HL-60 (cell line): ENCODE measurements at places on chromosomes 4 and X.

GRCh38 chrX:24372021-24372763 lies 11.8 kb downstream of the SUPT20HL1 start:
- no peak for DNase-seq

GRCh38 chr4:104411502-104411901 lies 83.2 kb downstream of the CXXC4 start:
- DNase-seq, result no peak

DNA sequence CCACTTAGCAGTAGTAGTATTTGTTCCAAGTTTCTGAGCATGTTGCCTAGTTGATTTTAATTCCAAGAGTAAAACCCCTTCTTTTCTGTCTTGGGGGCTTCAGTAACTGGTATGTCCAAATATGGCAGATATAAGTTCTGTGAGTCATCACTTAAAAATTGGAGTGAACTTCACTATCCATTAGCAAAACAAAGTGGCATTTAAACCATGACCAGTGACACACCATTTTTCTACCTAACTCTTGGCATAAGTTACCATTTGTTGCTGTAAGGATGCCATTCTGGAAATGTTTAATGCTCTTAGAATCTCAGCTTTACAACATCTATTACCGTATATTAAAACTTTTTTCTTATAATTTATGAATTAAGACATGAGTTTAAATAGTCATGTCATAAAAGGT lies 102.0 kb downstream of the CBR4 start:
- no peak for DNase-seq

DNA sequence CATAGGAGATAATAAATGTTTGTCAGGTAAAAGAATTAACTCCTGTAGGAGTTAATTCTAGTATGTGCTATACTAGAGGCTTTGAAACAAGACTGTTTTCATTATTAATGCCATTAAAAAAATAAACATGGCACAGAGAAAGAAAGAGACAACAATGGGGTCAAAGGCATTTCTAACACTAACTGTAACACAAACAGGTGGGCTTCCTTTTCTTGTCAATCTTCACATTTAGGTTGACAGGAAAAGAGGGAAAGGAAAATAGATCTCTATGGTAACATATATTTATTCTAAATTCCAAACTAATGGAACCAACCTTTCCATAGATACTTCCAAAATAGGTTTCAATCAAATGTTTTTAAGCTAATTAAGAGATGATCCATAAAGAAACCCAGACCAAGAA lies 9.8 kb downstream of the ANKRD17 start:
- DNase-seq, result no peak

- no peak for DNase-seq
These were observed 14.9 kb upstream of the GLUD2 start for GRCh38 chrX:121032531-121032930.

DNA sequence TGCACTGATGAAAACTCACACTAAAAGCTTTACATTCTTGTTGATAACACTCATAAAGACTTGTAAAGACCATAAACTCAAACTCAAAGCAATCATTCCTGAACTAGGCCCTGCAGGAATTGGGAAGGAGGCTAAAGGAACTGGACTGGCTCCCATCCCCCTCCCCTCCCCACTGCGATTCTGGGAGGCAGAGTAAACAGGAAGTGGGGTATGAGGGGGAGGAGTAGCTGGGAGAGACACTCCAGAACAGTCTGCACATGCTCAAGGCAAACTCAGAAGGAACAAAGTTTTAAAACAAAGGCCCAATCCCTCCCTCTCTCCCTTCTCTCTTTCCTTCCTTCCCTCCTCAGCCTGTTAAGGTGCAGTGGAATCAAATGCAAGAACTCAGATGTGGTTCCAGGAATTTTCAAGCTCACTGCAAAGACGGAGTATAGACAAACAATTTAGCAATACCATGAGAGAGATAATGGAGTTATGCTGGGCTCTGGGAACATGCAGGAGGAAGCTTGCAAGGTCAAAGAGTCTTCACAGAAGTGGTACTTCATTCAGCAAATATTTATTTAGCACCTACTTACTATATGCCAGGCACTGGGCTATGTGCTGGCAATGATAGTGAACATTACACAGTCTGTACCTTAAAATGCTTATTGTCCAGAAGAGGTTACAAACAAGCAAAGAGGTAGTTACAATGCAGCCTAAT lies 15.9 kb downstream of the MID1IP1 start:
- peak; percentile 55 for DNase-seq

DNA sequence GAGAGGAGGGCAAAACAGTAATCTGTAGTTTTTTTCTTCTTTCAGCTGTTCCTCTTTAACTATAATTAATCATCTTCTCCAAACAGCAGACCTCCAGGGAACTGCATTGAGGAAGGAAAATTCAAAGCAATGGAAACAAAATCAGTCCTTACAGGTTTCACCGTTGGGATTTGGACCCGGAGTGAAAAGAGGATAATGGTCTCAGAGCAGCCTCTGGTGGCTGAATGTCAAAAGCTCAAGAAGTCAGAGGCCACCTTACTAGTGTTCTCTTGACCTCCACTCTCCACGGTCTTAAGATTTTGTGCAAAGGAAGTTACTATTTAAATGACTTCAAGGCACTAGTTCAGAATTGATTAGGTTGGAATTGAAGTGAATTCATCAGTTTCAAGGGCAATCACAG lies 16.0 kb upstream of the MID1 start:
- DNase-seq, result no peak

DNA sequence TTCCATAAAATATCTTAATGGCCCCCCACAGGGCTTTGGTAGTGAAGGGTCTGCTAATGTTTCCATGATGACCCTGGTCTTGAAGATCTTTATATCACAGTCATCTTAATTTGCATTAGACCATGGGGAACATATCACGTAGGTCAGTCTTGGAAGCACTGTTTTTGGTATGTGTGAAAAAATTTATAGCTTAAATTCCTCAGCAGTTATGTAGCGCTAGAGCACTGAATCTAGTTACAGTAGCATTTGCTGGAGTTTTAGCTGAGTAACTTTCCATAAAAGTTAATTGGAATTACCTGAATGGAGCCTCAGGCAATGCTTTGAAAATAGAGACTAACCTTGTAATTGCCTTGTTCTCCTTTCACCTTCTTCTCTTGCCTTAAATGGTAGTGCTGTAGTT lies 648.8 kb downstream of the IQCM start:
- DNase-seq, result no peak

DNA sequence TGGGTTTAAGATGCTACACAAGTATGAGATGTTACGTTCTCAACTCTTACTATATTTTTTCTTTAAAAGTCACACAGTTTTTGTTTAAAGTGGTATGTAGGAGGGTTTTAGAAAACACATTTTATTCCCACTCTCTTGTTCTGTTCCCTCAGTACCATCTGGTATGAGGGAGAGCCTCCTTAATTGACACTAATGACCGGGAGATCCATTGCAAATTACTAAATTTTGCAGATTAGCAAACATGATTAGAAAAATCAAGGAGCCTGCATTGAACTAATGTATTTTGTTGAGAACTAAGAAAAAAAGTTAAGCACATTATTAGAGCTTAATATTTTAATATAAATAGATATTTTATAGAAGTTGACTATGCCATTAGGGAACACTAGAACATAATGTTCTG lies 87.3 kb upstream of the UNC5C start:
- no peak for DNase-seq

DNA sequence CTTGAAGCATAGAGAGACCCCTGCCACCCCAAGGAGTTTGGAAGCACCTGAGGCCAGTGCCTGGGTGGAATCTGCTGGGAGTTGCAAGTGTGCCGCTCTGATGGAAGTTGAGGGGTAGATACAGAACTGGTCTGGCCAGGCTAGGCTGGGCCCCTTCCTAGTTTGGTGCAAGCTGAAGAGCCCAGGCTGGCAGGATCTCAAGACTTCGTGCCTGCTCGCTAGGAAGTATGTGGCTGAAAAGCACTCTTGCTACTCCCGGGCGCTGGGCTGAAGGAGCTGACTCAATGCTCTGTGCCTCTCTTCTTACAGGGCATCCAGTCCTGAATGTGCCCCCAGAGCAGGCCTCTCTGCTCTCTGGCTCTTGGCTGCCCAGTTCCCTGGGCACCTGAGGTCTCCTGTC lies 51.7 kb upstream of the PJA1 start:
- DNase-seq, result no peak

DNA sequence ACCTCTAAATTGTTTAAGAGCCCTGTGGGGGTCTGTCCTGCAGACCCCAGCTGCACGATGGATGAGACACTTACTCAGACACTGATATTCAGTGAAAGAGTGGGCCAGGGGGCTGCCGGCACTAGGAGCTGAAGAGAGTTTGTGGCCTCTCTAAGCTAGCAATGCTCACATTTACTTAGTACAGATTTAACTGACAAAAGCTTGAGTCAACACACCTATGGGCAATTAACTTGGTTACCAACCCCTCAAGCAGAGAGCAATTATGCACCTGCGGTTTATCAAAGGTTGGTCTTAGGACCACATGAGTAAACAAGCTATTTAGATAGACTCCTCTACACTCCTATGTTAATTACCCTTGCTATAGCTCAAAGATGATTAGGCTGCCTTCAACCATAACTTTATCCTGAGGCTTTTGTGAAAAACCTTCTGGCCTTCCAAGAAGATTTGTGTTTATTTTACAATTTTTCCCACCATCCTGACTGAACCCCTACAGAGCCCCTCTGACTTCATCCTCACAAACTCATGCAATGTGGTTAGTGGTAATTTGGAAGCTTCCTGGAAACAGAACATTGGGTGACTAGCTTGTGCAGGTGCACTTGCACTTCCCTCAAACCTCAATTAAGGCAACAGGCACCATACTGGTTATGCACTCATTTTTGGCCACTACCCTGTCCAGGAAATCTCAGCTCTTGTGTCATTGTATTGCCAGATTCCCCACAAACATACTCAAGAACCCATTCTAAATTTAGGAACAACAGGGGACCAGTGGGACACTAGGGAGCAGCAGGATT lies 234.4 kb upstream of the ITM2A start:
- no peak for DNase-seq

DNA sequence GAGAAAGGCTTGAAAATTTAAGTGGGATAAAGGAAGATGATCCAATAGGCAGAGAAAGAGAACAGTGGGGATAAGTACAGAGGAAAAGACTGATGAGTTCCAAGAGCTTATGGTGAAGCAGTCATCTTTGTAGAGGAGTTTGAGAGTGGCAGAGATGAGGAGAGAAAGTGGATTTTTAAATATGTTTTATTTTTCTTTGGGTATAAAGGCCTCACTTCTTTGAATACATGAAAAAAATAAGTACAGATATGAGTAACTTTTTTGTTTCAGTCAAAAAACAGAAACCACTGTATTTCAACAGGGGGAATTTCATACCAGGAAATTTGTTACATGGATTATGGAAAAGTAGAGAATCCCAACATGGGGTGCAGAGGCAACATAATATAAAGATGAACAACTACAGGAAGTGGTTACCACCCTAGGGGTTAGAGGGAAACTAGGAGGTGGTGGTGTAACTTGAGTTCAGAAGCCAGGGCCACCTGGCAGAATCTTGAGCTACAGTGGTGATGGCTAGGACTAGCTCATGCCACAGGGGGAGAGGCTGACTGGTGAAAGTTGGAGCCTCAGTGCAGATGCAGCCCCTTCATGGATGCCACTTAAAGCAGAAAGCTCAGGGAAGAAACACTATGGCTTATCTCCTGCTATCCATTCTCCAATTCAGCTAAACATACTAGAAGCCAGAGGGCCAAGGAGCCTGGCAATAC lies 3.4 kb upstream of the CYBB start:
- peak; percentile 74 for DNase-seq

GRCh38 chr4:177519481-177520260 lies 77.4 kb upstream of the AGA start:
- no peak for DNase-seq

GRCh38 chr4:1903035-1903434 lies 31.8 kb downstream of the NSD2 start:
- DNase-seq, result no peak

- no peak for DNase-seq
These were observed 180.5 kb upstream of the RBPJ start for GRCh38 chr4:26140150-26140898.

- no peak for DNase-seq
These were observed 1911.5 kb upstream of the AGA start for GRCh38 chr4:179353786-179354185.

DNA sequence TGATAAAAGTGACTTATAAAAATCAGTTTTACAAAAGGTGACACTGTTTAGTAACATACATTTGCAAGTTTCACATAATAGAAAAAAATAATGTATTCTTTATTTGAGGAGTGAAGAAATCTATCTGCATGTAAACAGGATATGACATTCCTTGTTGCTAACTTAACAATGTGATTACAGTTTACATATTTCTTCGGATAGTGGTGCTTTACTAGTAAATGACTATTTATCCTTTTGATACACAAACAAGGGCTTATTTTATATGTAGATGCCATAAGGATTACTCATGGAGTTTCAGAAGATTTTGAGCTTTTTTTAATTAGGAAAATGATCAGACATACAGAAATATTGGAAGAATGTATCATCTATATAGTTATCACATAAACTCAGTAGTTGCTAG lies 126.5 kb downstream of the SLIT2 start:
- DNase-seq, result no peak

- DNase-seq, result no peak
These were observed 68.2 kb downstream of the FUNDC1 start for GRCh38 chrX:44474410-44474809.

DNA sequence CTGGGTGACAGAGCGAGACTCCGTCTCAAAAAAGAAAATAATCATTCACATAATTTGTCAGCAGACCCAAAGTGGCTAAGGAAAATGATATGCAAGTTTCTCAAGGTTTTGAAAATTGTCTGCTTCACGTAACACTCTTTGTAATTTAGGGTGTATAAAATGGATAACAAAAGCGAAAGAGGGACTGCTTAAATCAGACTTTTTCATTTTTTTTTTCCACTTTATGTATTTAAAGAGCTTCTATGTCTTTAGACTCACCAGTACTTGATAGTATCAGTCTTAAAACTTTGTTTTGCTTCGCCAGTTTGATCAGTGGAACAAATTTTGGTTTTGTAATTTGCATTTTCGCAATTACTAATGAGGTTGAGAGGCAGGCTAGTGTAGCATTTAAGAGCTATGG lies 34.6 kb downstream of the USP9X start:
- DNase-seq, result no peak

DNA sequence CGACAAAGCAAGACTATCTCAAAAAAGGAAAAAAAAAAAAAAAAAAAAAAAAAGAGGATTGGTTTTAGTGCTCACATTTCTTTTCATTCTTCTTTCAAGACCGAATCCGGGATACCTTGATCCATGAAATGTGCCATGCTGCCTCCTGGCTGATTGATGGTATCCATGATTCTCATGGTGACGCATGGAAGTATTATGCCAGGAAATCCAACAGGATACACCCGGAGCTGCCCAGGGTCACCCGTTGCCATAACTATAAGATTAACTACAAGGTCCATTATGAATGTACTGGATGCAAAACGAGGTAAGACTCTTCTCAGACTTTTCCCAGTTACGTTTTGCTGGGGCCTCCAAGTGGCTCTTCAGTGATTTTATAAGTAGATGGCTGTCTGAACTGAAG lies 6.1 kb downstream of the CXCR3 start:
- no peak for DNase-seq

- DNase-seq, result no peak
These were observed 148.5 kb downstream of the NAA11 start for GRCh38 chr4:79177388-79177787.
